ENCODE measurements at places on chromosomes 5 and 9.

DNA sequence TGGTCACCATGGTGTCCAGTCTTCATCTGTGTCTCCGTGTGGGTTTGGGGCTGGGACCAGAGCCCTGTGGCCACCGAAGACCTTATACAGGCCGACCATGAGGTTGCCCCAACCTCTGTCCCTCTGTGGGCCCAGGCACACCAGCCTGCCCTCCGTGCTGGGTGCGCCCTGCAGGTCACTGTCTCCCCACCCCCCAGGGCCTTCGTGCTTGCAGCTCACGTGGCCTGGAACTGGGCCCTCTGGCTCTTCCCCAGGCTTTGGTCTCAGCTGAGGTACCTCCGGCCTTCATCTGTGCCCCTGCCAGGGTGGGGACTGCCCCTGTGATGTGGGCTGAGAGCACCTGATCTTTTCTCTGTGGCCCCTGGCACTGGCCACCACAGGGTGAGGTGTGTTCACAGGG, 92.1 kb downstream of the RXRA start:
- DNase-seq, result no peak

- DNase-seq, result no peak
Measured at GRCh38 chr9:97373331-97373730, 38.6 kb upstream of the TDRD7 start.

GRCh38 chr9:27600256-27600655, 27.0 kb upstream of the C9orf72 start:
- DNase-seq, result no peak

GRCh38 chr9:129380961-129381401, 202.9 kb upstream of the IER5L start:
- DNase-seq, result no peak

GRCh38 chr9:9791611-9792010, 821.2 kb downstream of the PTPRD start:
- no peak for DNase-seq

DNA sequence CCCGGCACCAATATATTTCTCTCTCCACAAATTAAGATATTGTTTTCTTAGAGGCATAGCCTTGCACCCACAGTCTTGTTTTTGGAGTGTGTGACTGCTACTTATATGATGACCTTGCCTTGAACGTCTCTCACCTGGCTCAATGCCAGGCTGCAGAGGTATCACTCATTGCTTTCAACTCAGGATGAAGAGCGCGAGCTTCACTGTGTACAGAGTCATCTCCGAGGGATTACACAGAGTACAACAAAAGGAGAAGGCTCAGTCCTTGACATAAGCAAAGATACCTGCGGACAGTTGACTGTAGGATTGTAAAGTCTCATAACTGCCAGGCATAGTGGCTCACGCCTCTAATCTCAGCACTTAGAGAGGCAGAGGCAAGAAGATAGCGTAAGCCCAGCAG, 53.8 kb downstream of the CD180 start:
- no peak for DNase-seq

DNA sequence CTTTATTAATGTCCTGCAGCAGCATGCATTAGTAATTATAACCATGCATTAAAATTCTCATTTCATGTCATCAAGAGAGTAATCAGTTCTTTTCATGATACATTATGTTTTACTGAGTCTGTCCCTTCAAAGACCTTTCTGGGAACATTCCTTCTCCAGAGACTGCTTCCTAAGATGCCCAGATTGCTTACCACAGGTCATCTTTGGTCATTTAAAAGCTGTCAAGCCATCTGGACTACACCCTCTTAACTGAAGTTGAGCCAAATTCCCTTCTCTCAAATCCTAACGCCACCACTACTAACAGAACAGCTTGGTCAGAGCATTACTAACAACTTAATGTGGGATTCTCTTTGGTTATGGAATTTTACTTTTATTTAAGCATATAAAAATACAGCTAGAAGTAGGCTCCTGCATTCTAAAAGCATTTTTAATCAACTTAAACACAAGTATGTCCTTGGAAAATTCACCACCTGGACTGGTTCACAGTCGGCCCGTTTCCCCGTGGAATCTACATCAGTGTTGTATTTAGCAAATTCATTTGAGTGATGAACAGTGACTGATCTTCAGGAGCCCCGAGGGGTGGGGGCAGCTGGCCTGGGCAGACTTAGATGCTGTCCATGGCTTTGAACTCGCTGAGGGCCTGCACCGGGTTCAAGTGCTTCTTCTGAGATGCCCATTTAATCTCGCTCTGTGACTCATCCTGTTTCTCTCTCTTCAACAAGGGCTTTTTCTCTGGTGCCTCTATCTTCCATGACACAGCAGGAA, 92.8 kb upstream of the CCDC112 start:
- no peak for DNase-seq

DNA sequence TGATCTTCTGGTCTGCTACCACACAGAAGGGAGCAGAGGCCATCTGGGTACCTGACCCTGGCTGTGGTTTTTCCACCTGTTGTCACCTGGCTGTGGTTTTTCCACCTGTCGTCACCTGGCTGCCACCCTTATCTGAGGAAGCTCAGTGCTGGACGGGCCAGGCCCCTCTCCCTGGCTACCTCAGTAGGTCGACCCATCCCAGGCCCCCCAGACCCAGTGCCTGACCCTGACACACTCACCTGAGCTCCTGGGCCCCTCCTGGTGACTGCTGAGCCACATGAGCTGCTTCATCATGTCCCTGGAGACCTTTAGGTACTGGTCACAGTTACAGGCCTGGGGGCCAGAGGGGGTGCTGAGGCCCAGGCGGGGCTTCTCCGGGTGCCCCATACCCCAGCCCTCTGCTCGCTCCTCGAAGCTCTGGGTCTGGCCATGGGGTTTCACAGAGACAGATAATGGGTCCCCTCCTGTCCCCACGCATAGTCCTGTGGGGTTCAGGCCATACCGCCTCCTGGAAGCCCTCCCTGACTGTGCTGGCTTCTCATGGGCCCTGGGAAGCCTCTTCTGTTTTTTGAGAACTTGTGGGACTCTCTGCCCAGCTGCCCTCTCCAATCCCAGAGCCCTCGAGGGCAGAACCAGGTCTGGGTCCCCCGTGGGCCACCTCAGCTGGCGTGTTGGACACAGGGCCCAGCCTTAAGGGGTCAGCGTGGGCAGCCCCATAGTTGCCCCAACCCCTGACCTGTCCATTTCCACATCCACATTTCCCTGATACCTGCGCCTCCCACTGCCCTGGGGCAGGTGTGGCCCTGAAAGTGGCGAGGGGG, 7.5 kb upstream of the NRARP start:
- DNase-seq, result no peak

- no peak for DNase-seq
Measured at GRCh38 chr5:139228201-139228803, 30.1 kb upstream of the SIL1 start.

- no peak for DNase-seq
Measured at GRCh38 chr5:68950930-68951329, 142.9 kb upstream of the SLC30A5 start.

GRCh38 chr5:174626369-174626920, 97.9 kb upstream of the MSX2 start:
- DNase-seq, result no peak

GRCh38 chr9:87497604-87498045, at the start of gene DAPK1:
DAPK1 (plus strand) TSS chr9:87497867; CDS start chr9:87499078, 1,211 bp downstream.
- no peak for DNase-seq

DNA sequence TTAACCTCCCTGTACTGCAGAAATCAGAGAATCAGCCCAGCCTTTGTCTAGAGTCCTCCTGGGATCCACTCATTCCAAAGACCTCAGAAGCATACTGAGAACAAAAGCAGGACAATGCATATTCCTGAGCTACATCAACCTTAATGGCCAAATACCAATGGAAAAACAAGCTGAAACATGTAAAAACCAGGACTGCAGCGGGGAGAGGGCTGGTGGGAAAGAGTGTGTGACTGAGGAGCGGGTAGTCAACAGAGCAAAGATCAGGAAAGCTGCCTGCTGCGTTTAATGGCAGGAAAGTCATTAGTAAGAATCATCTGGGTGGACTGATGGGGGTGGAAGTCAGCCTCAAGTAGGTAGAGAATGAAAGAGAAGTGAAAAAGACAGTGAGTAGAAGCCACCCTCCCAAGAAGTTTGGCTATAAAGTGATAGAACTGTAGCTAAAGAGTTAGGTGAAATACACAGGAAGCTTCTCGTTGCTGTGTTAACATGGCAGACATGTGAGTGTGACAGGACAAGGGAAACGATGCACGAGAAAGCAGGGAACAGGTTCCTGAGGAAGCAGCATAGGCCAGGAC, 88.1 kb downstream of the OTULIN start:
- no peak for DNase-seq

DNA sequence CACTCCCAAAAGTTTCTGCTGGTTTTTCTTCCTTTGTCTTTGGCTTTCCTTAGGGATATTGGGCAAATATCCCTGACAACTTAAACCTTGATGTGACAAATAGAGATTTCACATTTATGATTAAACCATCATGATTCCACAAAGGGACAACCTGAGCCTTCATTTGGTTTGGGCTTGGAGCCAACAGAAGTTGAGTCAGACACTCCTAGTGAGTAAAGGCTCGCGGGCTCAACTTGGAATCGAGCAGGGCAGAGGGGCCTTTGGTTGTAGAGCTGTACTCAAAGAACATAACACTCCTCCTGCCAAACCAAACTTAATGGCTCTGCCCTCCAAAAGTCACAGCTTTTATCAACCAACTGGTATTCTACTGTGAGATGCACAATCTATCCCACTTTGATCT, 290.2 kb upstream of the MAP3K1 start:
- no peak for DNase-seq

DNA sequence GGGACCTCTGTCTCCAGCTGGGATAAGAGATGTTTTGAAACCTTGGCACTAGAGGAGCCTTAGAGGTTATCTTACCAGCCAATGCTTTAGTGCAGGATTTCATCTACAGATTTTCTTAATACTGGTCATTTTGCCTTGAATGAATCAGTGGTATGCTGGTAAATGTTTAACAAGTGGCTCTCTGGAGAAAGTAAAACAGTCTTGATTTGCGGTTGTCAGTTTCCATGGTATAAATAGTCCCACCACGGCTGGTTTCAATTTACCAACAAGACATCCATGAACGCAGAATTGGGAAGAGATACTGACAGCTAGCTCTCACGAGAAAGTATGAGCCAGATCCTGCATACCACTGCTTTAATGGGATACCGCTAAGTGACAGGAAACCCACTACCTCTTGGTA, 56.7 kb upstream of the CXCL14 start:
- DNase-seq, result no peak

GRCh38 chr5:142078221-142078620, 30.4 kb upstream of the NDFIP1 start:
- no peak for DNase-seq

- DNase-seq, result no peak
Measured at GRCh38 chr9:36039696-36040095, 3.0 kb downstream of the RECK start.

DNA sequence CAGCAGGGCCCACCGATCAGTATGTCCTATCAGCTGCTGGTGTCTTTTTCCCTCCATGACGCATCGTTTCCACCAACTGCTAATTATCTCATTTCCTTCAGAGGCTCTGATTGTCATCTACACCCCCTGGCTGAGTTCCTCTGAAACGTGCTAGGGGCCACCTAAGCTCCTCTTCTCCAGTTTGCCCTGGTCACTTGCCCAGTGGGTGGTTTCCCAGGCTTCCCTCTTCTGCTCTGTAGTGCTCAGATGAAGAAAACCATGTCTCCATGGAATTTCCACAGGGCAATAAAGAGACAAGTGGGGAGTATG, 65.3 kb downstream of the TSTD2 start:
- DNase-seq, result no peak

DNA sequence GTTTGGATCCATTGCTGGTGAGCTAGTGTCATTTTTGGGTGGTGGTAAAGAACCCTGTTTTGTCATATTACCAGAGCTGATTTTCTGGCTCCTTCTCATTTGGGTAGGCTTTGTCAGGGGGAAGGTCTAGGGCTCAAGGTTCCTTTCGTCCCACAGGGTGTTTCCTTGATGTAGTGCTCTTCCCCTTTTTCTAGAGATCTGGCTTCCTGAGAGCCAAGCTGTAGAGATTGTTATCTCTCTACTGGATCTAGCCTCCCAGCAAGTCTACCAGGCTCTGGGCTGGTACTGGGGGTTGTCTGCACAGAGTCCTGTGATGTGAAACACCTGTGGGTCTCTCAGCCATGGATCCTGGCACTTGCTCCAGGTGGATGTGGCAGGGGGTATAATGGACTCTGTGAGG, 145.9 kb downstream of the HINT1 start:
- no peak for DNase-seq

DNA sequence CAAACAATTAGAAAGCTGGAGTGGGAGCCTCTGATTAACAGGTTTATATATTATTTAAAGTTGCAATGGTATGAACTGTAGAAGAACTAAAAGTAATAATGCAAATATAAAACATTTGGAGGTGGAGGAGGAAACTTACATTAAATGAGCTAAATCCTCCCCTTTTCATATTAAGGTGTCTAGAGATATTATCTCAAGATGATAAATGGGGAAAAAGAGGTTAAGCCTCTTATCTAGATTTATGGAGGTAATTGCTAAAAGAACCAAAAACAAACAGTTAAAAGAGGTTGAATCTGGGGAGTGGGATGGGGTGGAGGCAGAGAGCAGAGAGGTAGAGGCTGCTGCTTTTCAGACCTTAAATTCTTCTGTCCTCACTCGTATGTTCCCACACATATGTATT, 147.8 kb upstream of the SLC24A2 start:
- DNase-seq, result no peak

DNA sequence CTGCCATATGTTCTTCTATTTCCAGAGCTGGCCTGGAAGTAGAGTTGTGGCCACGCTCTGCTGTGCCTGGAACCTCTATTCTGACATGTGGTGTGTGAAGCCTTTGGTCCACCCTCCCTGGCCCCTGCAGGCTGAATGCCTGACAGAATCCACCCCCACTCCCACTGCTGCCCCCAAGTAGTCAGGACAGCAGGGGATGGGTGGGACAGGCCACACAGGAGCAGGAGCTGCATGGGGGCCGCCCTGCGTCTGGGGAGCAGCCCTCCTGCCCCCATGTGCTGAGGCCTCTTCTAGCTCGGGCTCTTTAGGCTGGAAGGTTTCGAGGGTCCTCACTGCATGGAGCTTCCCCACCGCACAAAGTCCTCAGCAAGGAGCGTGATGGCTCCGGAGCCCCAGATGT, 32.6 kb upstream of the IRX4 start:
- DNase-seq, result no peak

- no peak for DNase-seq
Measured at GRCh38 chr5:169798438-169798837, 161.4 kb downstream of the DOCK2 start.

GRCh38 chr5:17438027-17438426, 60.0 kb upstream of the TAF11L2 start:
- DNase-seq, result no peak
